Astrocyte of the cerebellum (primary cell): ENCODE measurements at places on chromosomes 13 and 19.

DNA sequence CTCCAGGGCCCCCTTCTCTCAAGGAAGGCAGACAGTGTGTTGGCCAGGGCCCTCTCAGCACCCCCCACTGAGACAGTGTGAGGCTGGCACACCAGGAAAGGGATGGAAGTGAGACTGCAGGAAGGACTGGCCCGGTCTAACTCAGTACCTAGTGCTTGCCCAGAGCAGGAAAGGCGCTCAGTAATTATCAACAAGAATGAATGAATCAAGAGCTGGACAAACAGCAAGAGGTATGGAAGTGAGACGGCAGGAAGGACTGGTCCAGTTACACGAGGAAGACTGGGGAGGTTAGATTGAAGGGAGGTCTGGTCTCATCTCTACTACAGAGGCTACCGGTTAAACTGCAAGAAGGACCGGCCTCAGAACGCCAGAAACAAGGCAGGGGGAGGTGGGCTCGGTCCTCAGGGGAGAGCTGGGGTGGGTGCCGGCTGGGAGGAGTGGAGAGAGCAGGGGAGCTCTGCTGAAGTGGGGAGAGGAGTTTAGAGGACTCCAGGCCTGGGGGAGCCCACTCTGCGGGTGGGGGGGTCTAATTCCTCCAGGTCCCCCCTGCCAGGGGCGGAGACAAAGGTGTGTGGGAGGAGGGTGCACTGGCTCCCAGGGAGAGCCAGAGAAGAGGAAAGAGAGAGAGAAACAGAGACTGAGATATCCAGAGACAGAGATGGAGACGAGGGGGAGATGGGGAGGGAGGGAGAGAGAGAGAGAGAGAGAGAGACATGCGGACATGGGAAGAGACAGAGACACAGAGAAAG, 1.1 kb downstream of the SLC8A2 start:
- no peak for DNase-seq

GRCh38 chr19:2957160-2957559, 12.4 kb upstream of the ZNF77 start:
- DNase-seq: no peak

DNA sequence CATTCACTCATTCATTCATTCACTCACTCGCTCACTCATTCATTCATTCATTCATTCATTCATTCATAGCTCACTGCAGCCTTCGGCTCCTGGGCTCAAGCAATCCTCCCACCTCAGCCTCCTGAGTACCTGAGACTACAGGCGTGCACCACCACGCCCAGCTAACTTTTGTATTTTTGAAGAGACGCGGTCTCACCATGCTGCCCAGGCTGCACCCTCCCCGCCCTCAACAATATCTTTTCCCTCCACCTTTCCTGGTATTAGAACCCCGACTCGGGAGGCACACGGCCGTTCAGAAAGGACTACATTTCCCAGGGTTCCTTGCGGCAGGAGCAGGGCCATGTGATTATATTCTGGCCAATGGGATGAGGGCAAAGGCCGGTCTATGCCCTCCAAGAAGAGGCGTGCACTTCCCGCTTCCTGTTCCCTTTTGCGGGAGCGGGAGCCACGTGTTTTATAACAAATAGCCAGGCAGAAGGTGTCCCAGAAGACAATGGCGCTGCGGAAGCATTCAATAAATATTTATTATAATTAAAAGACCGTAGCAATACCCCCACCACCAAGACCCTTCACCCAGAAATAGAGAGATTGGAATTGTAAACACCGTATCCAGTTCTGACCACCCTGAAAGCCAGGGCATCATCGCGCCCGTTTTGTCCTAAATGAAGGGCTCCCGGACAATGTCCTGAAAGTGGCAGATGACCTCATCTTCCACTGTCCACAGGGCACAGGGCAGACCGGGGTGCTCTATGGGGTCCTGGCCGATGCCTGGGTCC, 15.9 kb downstream of the TICAM1 start:
- DNase-seq: peak; percentile 82

GRCh38 chr19:5624018-5624663, 1.3 kb downstream of the SAFB start:
- peak; percentile 15 for DNase-seq
